ENCODE measurements at places on chromosomes 4 and X.
A peak's percentile ranks its signal among the peaks of the same experiment; 100 is the strongest.

DNA sequence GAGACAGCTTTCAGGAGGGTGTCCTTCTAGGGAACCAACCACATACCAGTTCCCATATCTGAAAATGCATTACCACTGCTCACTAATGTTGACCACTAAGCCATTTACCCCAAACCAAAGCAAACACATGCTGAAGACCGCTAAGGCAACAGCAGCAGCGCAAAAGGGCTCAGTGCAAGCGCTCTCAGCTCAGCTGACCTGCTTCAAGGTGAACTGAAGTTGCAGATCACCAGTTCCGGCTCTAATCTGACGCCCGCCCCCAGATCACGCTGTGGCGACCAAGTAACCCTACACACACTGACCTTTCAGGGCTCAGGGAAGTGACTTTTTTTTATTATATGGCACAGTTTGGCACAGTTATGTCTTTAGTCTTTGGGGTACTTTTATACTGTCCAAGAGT lies 5.8 kb downstream of the MECP2 start:
- no peak for DNase-seq

DNA sequence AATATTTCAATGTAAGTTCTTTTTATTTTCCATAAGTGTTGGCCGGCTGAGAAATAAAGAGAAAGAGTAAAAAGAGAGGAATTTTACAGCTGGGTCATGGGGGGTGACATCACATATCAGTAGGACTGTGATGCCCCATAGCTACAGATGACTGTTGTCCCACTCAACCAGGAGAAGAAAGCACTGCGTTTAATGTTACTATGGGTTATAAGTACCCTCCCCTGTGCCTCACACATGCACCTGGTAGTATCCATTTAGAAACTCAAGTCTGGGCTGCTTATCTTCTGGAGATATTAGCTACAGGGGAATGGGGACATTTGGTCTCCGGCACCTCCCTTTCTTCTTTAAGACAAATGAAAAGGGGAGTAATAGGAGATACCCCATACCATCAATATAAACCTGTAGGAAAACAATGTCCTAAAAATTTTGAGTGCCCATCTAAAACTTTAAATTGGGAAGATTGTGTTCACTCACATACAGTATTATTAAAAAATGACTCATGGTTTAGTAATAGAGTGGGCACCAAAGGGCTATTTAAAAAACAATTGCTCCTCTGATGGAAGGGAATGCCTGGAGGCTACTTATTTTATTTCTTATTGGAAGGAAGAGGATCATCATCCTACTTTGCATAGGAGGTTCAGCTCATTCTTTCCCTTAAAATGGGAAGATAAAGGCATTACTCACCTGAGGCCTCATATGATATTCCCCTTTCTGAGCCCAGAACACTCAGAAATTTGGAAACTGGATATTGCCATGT lies 18.2 kb downstream of the UGT2B11 start:
- no peak for DNase-seq

GRCh38 chrX:153885208-153885787 lies 675 bp downstream of the L1CAM start:
- DNase-seq, result no peak

DNA sequence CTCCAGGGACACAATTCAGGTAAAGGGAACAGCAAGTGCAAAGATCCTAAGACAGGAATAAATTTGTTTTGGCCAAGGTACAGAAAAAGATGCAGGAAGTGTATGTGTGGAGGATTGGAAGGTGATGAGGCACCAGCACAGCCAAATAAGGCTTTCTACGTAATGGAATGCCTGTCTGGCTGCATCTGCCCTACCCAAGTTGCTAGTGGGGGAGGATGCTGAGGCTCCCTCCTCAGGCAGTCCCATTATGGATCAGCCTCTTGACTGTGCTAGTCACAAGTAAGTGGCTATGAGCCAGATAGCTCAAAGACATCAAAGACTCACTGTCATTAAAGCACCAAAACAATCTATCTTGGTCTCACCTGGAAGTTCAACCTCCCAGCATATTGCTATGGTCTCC lies 300.9 kb upstream of the FAT4 start:
- no peak for DNase-seq

- no peak for DNase-seq
Observed at GRCh38 chrX:2658585-2659292, 32.4 kb upstream of the CD99 start.

- DNase-seq, result no peak
Observed at GRCh38 chr4:179625406-179625805, 2183.2 kb upstream of the AGA start.

DNA sequence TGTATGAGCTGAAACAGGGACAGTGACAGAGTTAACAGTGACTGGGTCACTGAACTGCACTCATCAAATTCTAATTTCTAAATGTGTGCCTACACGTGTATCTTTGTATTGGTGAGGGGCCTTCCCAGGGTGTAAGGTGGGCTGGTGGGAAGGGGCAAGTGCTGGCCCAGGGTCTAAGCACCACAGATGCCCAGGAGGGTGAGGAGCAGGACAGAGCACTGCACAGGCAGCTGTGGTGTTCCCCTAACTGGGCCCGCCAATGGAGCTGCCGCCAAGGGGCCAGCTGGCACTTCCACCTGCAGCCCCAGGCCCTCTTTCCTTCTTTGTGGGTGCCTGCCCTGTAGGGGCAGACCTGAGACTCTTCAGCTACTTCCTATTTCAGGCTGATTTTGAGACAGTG lies 349.9 kb downstream of the ARHGAP10 start:
- no peak for DNase-seq

DNA sequence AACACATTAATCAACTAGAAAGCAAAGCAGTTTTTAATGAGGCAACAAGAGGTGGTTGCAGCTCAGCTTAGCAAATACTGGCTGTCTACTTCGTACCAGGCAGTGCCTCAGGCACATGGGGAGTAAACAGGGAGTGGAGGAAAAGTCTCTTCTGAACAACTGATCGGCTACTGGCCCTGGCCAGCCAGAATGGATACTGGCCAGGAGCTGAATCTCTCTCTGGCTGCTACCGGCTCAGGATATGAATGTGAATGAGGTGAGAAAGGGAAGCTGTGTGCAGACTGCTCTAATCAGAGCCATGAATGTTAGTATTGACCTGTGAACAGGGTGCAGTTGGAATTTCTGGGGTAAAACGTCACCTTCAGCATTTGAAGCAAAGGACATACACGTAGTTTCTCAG lies 77.3 kb downstream of the STK32B start:
- no peak for DNase-seq

- DNase-seq, result no peak
Observed at GRCh38 chr4:183154701-183155391, 55.8 kb downstream of the WWC2 start.

GRCh38 chr4:155512817-155513216 lies 136.1 kb upstream of the MAP9 start:
- no peak for DNase-seq

- no peak for DNase-seq
Observed at GRCh38 chr4:121239951-121240350, 75.8 kb upstream of the TNIP3 start.

DNA sequence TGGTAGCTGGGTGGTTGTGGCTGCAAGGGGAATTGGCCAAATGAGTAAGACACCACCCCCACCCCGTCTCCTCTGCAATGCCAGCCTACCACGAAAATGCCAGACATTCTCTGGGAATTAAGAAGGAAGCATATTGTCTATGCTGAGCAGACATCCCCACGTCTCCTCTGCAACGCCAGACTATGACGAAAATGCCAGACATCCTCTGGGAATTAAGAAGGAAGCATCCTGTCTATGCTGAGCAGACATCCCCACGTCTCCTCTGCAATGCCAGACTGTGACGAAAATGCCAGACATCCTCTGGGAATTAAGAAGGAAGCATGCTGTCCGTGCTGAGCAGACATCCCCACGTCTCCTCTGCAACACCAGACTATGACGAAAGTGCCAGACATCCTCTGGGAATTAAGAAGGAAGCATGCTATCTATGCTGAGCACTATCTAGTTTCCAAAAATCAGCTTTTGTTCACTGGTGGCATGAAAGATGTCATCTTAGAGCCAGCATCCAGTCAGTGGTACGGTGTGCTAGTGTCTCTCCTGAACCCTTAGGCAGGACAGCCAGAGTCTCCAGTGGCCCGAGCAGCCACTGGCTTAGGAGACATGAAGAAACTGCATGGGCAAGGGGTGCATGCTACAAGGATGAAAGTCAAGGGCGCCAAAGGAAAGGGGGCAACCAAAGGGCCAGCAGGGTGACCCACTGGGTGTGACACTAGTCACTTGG lies 339.8 kb upstream of the FRG1 start:
- no peak for DNase-seq

DNA sequence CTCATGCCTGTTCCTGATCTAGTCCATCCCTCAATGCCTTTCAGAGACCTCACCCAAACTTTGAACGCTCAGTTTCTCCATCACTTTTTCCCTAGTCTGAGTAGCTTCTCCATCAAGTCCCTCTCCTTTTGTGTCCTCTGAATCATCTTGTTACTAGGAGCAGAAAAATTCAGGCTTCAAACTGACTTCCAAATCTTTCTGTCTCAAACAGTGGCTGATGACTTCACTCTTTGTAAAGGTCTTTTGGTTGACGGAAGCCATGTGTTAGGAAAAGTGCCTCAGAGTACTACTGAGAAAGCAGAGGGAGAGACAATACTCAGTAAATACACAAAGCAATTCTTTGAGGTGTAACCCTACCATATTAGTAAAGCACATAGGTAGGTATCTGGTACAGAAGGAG lies 65.7 kb upstream of the CAMK2D start:
- no peak for DNase-seq

DNA sequence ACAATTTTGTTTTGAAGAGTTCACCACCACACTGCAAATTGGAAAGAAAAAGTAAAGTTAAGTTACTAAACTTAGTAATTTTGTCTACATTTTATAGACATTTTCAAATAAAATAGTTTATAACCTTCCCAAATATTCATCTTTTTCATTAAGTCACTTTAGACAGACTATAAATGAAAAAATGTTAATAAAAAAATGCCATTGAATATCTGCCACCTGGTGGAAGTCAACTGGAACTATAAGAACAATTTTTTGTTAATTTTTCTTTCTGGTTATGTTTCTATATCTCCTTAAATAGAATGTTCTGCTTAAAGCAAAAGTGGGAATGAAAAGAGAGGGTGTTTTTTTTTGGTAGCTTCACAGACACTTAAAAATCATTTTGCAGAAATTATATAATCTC lies 534.4 kb upstream of the PCDH10 start:
- DNase-seq, result peak; percentile 2

DNA sequence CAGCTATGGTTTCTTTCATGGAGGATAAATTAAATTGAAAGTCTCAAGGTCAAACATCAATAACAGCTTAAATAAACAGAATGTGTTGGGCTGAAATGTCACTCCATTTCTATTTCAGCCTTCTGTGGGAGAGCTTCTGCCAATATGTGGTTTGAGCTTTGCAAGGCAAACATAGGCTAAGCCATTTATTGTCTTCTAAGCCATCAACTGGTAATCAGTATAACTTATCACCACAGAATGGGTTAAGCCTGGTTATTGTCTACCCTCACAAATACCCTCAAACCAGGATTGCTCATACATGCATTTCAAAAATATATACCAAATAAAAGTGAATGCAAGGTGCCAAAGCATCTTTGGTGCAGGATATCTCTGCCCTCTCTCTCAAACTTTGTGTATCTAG lies 52.7 kb downstream of the GABRB1 start:
- no peak for DNase-seq

DNA sequence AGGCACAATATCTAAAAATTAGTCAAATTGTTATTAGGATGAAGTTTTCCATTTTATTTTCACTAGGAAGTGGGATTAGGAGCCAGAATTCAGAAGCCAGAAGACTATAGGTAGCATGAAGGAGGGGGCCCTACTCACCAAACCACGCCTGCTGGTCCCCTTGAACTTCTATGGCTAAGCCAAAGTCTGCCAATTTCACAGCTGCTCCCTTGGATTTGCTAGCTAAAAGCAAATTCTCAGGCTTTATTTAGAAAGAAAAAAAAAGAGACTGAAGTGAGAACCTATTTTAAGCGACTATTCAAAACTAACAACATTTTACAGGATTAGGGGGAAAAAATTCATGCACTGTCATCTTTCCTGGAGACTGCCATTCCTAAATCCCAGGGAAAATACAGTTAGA lies 224.3 kb downstream of the CAMK2D start:
- DNase-seq, result no peak

GRCh38 chrX:118736394-118737010 lies 9.1 kb downstream of the IL13RA1 start:
- no peak for DNase-seq

- DNase-seq, result peak; percentile 55
Observed at GRCh38 chr4:140884431-140885058, 128.4 kb upstream of the TBC1D9 start.

- DNase-seq, result no peak
Observed at GRCh38 chr4:75325318-75325979, 188.8 kb downstream of the RCHY1 start.

DNA sequence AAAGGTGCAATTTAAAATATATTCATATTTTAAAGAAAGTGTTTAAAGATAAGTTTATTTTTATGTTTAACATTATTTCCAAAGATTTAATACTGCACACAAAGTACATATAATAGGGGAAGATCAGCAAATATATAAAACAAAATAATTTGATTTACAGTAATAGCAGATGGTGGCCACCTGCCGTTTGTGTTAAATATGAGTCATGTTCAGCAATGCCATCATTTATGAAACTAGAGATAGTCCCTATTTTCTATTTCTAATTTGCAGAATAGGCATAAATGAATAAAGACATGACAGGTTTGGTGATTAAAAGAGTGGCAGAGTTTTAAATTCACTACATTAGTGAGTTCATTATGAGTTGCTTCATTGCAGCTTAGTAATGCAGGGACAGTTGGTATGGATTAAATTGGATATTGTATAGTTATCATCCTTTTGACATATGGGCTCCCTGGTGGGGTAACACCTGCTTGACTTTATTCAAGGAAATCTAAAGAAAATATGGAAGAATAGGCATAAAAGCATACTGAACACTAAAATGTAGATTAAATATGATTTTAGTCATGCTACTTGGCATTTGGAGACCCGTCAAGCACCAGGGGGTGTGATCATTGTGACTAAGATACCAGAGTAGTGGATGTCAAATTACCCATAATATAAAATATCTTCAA lies 78.8 kb upstream of the BANK1 start:
- DNase-seq, result no peak

- no peak for DNase-seq
Observed at GRCh38 chr4:153611679-153612078, 72.4 kb upstream of the TLR2 start.

DNA sequence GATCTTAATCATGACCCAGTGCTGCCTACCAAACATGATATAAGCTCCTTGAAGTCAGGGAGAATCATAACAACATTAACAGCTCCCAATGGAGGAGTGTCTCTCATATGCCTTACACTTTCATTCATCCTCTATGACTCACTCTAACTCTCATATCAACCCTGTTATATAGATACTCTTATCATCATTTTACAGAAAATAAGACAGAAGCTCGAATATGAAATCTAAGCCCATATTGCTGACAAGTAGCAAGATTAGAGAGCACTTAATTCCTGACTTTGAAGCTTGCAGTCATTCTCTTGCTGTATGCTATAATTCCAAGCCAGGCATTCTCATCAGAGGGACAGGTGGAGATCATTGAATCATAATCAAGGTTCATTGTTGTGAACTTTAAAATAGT lies 476.7 kb upstream of the ATOH1 start:
- no peak for DNase-seq

- DNase-seq, result no peak
Observed at GRCh38 chr4:138925495-138925894, 90.1 kb upstream of the NOCT start.
